ENCODE measurements at places on chromosomes 5 and 9. TPM values are rescaled to one million over a fixed set of nuclear protein-coding genes. Genes with fewer than 3 reads are reported as not detected.

The BNC2 gene
- 8.1 TPM for total RNA-seq

The MAMDC4 gene
- 3.4 TPM for total RNA-seq

The MPDZ gene
- 12.2 TPM for total RNA-seq

The TLR4 gene
- total RNA-seq, result 0.20 TPM
